GM23248 (cell line): ENCODE measurements at places on chromosomes 1 and 21. TPM values are rescaled to one million over a fixed set of nuclear protein-coding genes. Genes with fewer than 3 reads are reported as not detected.

SPRR2B gene
- not detected in 2 replicates for polyA plus RNA-seq

APOBEC4 gene
- polyA plus RNA-seq, result not detected in 2 replicates

CDK18 gene
- polyA plus RNA-seq, result not detected in 2 replicates

RNF2 gene
- polyA plus RNA-seq, result 16.7 and 19.6 TPM in 2 replicates

C1orf210 gene
- not detected in 2 replicates for polyA plus RNA-seq

SH2D1B gene
- polyA plus RNA-seq, result 0.38 TPM in 1 of 2 replicates, not detected in the other

ETV3L gene
- polyA plus RNA-seq, result not detected in 2 replicates
